ENCODE measurements at places on chromosomes 2 and 18.
A peak's percentile ranks its signal among the peaks of the same experiment; 100 is the strongest.

- DNase-seq: no peak
Observed at GRCh38 chr2:77807531-77808215, 285.5 kb upstream of the LRRTM4 start.

GRCh38 chr2:17470855-17471641 is 47.2 kb downstream of the RAD51AP2 start:
- DNase-seq: peak; percentile 51

DNA sequence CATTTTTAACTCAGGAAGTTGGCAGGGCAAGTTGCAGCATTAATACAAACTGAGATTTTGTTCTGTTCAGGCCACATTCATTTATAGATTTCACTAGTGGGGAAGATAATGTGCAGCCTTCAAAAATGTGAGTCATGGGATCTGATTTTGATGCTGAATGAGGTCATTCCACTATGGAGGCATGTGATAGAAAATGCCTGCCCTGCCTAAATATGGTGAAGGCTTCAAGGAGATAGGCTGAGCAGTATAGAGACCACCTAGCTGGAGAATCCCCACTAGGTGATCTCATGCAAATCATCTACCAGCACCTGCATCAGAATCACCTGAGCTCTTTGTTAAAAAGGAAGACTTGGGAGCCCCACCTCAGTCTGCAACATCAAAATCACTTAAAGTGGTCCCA is 43.7 kb downstream of the PAX3 start:
- DNase-seq: no peak

DNA sequence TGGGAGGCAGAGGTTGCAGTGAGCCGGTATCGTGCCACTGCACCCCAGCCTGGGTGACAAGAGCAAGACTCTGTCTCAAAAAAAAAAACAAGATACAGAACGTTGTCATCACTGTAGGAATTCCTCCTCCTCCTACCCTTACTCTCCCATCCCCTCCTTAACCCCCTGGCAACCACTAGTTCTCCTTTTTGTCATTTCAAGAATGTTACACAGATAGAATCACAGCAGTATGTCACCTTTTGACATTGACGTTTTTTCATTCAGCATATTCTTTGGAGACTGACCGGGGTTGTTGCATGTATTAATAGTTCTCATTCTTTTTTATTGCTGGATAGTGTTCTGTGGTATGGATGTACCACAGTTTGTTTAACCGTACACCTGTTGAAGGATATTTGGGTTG is 32.4 kb downstream of the TTLL4 start:
- no peak for DNase-seq

- no peak for DNase-seq
Observed at GRCh38 chr2:126506786-126507185, 149.2 kb upstream of the GYPC start.

- DNase-seq: peak; percentile 80
Observed at GRCh38 chr2:26477911-26478253, at the start of gene OTOF. Gene OTOF, minus strand, starts transcription at chr2:26478124.

- no peak for DNase-seq
Observed at GRCh38 chr2:174482854-174483253, 4.0 kb downstream of the GPR155 start.

DNA sequence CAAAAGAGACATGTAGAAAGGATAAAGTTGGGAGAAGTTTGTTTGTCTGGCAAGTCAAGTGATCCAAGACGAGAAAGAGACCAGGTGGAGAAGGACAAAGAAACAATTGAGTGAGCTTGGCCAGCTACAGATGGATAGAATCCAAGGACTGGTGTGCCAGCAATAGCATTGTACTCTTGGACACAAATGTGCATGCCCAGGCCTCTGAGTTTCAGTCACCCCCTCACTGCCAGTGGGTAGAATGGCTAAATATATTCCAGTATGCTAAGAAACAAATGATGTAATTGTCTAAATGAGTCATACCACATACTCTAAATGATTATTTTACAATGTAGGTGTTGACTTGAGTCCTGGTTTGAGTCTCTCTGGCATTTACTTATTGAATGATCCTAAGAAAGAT is 881.3 kb downstream of the LRRTM4 start:
- DNase-seq: no peak

DNA sequence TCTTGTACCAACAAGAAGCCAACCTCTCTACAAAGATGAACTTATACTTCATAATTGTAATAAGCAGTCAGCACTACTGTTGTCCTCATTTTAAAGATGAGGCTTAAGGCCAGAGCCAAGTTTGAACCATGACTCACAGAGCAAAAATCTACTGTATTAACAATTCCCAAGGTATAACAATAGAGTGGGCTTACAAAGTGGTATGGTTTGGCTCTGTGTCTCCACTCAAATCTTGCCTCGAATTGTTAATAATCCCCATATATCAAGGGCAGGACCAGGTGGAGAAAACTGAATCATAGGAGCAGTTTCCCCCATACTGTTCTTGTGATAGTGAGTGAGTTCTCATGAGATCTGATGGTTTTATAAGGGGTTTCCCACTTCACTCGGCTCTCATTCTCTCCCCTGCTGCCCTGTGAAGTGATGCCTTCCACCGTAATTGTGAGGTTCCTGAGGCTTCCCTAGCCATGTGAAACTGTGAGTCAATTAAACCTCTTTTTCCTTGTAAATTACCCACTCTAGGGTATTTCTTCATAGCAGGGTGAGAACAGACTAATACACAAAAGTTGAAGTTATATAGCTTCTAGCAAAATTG is 19.5 kb downstream of the MRPL44 start:
- peak; percentile 46 for DNase-seq

GRCh38 chr2:1606421-1607235 is 137.7 kb downstream of the PXDN start:
- no peak for DNase-seq

DNA sequence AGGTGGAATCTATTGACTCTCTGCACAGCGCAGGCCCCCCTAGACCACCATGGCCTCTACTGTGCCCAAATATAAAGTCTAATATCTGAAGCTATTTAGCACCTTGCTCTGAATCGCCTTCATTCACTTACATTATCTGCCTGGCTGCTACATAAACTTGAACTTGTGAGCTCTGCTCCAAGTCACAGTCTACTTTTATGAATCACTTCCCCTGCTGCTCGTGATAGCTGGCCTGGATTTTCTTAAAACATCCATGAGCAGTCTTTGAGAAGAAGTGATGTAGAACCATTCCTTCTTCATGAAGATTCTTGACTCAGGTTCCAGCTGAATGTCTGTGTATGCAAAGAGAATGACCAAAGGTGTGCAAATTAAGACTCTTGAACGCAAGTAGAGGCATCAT is 359.5 kb downstream of the RND3 start:
- peak; percentile 50 for DNase-seq

DNA sequence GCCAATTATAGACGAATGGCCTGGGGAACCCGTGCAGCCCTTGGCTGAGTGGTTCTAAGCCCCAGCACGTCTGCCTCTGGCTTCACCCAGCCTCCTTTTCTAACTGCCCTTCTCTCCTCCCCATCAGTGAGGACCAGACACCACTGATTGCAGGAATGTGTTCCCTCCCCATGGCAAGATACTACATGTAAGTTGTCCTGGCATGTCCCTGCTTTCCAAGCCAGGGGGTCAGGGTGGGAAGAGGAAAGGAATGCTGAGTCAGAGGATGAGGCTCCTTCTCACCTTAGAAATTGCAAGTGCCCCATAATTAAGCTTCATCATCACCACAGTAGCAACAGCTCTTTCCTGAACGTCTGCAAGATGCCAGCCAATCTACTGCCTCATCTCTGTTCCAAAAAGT is 4.8 kb downstream of the IL1F10 start:
- no peak for DNase-seq

- DNase-seq: no peak
Observed at GRCh38 chr2:55720417-55720816, 26.8 kb upstream of the PNPT1 start.

DNA sequence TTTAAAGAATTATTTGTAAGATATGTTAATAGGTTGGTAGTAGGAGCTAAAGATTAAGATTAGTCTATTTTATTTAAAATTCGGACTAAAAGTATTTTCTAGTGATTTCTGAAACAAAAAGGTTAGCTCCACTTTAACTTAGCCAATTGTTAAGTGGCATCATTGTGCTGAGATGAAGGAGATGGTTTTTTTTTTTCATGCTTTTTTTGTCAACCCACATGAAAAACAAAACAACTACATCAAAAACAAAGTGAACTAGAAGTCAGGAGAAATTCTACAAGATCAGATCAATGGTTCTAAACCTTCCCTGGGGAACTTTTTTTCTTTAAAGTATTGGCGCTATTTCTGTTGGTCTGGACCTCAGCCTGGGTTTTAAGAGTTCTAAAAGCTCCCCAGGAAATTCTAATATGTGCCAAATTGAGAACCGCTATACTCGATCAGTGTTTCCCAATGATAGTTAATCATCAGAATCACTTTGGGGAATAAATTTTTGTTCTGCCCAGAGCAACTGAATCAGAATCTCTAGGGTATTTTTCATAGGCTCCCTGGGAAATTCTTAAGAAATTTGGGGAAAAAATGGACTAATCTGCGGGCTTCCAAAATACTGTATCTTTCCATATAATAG is 2.3 kb downstream of the ZC3H6 start:
- peak; percentile 80 for DNase-seq

- no peak for DNase-seq
Observed at GRCh38 chr2:70496819-70497218, 56.8 kb downstream of the TGFA start.

DNA sequence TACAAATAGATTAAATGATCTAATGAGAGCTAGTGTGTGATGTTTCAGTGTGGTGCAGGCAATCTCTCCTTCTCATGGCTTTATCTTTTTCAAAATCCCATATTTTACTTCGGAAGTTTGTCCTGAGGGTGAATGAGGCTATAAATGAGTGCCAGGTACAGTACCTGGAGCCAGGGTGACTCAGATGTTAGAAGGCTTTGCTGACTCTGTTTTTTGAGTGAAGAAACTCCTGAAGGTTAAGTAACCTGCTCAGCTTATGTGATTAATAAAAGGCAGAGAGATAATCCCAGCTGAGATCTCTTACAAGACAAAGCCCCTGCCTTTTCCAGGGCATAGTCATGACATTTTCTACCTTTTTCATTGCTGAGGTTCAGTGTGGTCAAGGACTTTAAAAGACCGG is 52.6 kb downstream of the MGAT5 start:
- DNase-seq: no peak

GRCh38 chr2:66073172-66073571 is 361.8 kb upstream of the MEIS1 start:
- DNase-seq: no peak

DNA sequence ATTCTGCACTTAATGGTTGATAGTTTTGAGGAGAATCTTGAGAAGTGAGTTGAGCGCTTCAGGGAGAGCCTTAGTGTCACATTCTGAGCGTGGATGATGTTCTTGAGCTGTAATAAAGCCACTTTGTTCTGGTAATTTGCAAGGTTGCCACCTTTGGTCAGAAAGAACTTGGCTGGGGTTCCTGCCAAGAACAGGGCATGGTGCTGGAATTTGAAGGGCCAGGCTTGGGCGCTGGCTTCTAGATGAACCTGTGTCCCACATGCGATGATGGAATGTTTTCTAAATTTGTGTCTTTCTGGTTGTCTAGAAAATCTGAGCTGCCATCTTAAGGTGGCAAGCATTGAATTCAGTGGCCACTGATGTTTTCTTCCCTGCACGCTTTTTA is 124.1 kb upstream of the EML6 start:
- DNase-seq: no peak

GRCh38 chr18:22168360-22168921 is 948 bp upstream of the GATA6 start:
- no peak for DNase-seq

GRCh38 chr18:34870555-34871310 is 160.6 kb downstream of the DTNA start:
- no peak for DNase-seq

DNA sequence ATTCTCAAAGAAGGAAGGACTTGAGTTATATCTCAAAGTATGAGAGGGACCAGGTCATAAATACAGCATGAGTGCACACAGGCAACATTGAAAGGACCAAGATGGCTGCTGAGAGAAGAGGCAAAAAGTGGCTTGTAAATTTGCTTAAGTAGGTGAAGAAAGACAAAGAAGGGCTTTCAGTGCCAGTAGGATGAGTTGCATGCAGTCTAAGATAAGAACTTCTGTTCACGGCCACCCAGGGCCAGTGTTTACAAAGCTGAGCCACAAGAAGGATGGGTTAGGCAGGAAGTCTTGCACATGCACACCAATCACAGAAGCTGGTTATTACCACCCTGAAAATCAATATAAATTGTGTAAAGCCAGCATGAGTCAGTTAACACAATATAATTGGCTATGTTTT is 3.1 kb upstream of the ABCB11 start:
- no peak for DNase-seq

DNA sequence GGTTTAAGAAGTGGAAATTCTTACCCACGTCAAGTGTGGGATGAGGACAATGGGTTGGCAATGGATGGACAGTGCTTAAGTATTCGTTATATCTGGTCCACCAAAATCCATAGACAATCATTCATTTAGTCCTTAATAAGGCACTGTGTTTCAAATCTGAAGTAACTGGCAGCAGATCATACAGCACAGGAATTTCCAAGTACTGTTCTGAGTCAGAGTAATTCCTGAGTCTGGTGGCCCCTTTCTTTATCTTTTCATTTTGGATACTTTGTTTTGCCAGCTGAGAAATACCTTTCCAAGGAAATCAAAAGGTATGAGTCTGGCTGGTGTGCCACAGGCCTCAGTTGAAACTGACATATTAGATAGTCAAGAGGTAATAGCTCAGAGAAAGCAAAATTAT is 31.4 kb upstream of the CCDC102B start:
- peak; percentile 11 for DNase-seq

DNA sequence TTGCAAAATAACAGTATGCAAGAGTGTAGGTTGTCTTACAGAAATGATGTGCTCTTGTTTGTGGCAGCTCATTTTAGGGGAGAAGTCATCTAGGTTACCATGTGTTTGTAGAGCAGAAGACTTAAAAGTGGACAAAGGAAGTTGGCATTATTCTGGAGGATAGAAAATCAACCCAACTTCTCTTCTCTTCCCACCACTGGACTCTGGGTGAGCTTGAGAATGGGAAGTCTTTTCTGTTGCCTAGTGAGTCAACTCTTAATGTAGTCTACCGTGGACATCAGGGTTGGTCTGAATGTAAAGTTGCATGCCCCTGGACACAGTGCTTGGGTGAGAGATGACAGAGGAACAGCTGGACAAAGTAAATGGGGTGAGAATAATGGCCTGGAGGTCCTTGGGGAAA is 98.3 kb downstream of the FMNL2 start:
- no peak for DNase-seq

DNA sequence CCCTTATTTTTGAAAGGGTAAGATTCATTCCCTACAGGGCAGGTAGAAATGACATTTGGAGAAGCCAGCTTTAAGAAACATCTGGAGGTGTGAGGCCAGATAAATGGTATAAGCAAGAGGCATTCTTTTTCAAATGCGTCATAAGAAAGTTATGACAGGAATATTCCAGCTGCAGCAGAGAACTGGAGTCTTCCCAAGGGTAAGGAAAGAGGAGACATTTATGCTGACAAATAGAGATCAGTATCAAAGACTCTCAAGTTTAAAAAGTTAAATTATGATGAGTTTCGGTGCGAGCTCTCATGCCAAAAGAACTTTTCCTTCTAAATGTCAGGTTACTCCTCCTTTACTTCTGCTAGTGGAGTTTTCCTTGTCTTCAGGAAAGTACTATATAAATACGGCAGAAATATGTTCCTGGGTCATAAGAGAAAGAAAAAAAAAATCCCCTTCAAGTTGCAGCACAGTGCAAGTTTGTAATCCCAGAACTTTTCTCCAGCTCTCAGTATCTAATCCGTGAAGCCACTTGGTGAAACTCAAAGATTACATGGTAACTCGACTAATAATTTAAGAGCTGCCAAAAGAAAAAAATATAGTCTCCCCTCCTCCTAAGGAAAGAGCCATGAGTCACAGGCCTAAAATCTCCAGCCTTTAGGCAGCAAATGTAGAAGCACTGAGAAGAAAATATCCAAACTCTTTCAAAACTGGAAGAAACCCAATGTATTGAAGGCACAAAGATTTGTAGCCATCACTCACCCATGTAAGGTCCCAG is 428.1 kb downstream of the MEIS1 start:
- peak; percentile 82 for DNase-seq
